ENCODE measurements at places on chromosomes 2 and 18.

GRCh38 chr18:11906176-11906575 lies 1.9 kb downstream of the MPPE1 start:
- no peak for DNase-seq

GRCh38 chr2:239821694-239822075 lies 203.5 kb downstream of the NDUFA10 start:
- no peak for DNase-seq

GRCh38 chr2:181973171-181973783 lies 12.4 kb upstream of the PPP1R1C start:
- no peak for DNase-seq

GRCh38 chr2:182887753-182888415 lies 21.4 kb upstream of the FRZB start:
- no peak for DNase-seq

GRCh38 chr2:143258126-143258892 lies 129.1 kb downstream of the ARHGAP15 start:
- no peak for DNase-seq

DNA sequence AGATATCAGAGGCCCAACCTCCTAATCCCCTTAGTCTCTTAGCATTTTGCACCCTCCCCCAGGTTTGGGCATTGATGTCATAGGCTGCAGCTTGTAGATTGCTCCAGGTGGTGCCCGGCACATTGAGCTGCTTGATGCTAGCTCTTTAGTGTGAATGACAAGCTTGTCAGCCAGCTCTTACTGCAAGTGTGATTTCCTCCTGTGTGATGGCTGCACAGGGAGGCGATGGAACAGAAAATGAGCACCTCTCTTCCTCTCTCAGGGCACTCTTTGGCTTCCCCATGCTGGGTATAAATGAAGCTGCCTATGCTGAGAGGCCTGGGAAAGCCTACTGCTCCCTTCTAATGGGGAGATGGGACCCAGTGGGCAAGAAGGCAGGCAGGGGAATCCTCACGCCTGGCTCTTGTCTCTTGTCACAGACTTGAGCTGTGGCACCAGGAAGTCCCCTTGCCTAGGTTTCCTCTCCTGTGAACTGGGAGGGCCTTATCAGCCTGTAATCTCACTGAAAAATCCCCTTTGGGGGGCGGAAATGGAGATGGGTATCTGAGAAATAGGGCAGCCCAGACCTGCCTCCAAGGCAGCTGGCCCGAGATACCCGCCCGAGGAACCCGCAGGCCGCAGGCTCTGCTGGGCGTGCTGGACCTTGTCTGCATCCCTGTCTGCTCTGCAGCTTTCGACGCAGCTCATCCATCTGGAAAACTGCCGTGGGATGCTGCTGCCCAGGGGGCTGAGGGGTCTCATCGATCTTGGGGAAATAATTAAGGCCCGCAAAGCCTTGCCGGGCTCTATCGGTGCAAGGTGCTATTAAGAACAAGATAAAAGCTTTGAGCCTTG lies 163.5 kb upstream of the CXCR4 start:
- DNase-seq = peak; percentile 18

- DNase-seq = no peak
Observed at GRCh38 chr2:38505779-38506178, 96.9 kb downstream of the HNRNPLL start.

GRCh38 chr2:79799729-79800128 lies 286.9 kb downstream of the CTNNA2 start:
- DNase-seq = no peak

DNA sequence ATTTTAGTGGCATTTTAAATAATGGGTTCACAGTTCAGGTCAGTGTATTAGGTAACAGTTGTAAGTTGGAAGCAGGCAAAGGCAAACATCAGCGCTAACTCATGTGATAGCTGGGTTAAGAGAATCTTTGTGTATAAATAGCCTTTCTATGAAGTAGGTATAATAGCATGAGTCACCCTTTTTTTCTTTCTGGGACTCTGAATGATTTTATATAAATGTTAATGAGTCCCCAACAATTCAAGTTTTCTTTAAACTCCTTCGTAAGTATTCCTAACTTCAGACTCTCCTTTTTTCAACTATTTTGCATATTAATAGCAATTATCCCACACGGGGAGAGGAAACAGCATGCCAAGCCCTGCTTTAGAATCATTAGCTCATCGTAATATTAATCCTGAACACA lies 384.3 kb downstream of the PIK3C3 start:
- DNase-seq = no peak

- DNase-seq = no peak
Observed at GRCh38 chr18:74291472-74291770, 342 bp downstream of the CYB5A start.

DNA sequence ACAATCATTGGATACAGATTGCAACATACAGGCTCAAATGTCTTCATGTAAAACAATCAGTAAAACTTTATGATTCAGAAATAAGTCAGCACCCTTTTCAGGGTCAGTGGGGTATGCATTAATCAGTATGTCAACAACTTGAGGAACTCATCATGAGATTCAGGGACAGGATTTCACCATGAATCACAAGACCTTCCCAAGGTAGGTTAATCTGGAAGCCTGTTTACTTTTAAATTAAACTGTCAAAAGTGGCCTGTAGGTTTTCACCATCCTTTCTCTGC lies 104.8 kb downstream of the SP100 start:
- DNase-seq = no peak

DNA sequence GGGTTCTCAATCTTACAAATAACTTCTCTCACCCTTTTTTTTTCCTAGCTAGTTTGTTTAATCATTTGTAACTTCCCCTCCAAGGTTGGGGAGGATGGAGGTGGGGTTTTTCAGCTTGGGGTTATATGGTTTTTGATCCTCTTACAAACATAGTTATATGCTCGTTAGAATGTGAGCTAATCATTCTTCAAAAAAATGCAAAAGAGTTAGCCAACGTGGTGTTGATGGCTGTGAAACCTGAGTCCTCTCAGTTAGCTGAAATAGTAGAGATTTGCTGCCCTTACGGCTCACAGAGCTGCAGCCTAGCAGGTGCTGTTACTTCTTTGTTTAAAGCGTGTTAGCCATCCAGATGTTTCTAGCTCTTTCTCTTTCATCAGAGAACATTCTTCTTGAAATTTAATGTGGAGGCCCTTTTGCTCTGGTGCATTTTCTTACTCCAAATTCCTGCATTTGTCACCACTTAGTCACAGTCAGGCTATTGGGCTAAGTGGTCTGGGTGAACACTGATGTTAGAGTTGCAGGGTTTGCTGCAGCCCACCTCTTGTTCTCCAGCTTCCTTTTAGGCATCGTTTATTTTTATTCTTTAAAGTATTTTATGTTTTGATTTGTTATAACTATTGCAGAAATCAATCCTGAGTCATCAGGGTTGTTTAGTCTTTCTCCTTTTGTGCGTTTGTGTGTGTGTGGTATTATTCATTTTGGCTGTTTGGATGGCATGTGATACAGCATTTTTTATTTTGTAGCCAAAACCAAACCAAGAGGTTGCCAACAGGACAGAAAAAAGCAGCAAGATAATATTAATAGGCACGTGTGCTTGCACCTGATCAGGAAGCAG lies 41.1 kb downstream of the LIMS1 start:
- no peak for DNase-seq

DNA sequence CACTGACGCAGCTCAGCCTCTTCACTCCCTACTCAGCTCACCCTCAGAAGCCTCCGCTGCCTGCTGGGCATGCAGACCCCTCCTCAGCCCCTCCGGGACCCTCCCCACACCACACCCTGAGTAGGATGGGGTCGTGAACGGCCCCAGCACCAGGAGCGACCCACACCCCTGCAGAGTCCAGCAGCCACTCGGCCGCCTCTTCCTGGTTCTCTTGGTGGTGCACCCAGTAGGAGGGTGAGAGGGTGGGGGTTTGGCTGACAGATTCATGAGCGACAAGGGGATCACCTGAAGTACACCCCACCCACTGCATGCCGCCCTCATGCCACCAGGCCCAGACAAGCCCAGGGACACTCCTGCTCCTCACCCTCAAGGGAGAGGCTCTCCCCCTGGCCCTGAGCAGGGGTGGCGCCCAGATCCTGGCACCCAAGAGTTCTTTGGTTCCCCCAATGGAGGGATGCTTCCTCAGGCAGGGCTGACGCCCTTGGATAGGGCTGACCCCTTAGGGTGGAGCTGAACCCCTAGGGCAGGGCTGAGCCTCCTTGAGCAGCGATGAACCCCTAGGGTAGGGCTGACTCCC lies 76.6 kb upstream of the GPC1 start:
- DNase-seq = no peak

DNA sequence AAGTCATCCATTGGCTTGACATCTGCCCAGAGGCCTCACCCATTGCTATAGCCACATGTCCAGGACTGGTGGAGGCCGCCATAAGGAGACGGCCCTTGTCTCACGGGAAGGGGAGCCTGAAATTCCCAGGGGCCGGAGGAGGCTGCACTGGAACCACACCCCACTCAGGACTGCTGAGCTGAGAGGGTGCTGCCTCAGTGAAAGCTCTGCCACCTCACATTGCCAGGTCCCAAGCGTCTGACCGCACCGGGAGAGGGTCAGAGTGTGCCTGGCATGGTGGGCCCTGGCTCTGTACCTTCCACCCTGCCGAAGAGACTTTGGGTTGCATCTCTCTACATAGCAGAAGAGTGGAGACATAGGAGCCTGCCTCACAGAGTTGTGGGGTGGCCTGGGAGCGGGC lies 134.1 kb upstream of the GLI2 start:
- no peak for DNase-seq

DNA sequence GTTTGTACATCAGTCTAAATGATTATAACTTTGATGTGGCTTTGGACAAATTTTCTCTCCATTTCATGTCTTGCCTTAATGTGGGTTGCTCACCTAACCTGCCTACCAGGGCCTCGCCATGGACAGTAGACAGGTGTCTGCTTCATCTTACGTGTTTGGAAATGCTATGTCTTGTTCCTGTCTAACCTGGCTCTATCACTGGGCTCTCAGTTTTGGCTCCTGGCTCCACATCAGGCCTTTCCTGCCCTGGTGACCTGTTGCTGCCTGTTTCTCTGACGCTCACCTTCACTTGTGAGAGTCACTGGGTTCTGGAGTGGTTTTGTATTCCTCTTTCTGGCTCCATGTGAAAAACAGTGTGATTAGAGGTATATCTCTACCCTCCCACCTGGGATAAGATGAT lies 65.9 kb downstream of the PHLPP1 start:
- DNase-seq = no peak

DNA sequence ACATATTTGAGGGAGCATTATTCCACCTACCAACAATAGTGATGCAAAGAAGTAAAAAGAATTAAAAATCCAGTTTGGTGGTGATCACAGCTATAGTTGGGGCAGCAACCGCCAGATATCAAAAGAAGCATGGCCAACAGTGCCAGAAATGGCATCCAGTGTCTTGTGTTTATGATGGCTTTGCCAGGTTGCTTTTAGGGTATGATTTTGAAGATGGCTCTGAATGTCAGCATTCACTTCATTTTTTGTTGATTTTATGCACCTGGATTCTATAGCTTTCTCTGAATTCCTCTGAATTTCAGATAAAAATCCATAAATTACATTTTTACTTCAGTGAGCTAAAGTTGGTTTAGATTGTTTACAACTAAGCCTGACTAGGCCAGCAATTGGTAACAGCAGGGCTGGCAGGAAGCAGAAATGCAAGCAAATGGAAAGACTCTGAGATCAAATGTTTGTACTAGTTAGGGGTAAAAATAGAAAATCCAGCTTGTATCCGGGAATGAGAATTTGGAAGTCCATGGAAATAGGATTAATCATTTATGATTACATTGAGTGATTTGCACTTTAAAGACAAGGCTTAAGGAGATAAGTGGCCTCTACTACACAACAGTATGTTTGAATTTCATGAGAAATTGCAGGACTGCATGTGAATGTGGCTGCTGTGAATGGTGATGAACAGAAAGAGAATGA lies 40.4 kb downstream of the COL3A1 start:
- no peak for DNase-seq

GRCh38 chr2:41784496-41784895 lies 263.3 kb upstream of the PKDCC start:
- DNase-seq = no peak

DNA sequence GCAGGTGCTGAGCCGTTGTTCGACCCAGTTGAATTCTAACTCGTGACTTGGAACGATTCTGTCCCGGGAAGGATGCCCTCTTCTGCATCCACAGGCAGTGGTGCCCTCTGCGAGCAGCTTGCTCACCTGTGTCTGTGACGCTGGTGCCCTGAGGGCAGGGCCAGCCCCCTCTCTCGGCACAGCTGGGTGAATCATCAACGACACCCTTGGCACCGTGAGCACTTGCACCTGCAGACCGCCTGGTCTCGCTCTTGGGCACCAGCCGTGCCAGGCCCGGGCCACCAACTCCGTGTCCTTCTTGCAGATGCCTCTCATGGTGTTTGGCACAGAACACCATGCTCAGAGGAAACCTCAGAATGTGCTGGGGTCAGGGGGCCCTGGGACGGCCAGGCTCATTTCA lies 75.0 kb downstream of the SLC66A2 start:
- no peak for DNase-seq

- no peak for DNase-seq
Observed at GRCh38 chr2:202290970-202291369, 25.4 kb downstream of the NOP58 start.

- no peak for DNase-seq
Observed at GRCh38 chr2:39484620-39485495, 47.8 kb upstream of the MAP4K3 start.

DNA sequence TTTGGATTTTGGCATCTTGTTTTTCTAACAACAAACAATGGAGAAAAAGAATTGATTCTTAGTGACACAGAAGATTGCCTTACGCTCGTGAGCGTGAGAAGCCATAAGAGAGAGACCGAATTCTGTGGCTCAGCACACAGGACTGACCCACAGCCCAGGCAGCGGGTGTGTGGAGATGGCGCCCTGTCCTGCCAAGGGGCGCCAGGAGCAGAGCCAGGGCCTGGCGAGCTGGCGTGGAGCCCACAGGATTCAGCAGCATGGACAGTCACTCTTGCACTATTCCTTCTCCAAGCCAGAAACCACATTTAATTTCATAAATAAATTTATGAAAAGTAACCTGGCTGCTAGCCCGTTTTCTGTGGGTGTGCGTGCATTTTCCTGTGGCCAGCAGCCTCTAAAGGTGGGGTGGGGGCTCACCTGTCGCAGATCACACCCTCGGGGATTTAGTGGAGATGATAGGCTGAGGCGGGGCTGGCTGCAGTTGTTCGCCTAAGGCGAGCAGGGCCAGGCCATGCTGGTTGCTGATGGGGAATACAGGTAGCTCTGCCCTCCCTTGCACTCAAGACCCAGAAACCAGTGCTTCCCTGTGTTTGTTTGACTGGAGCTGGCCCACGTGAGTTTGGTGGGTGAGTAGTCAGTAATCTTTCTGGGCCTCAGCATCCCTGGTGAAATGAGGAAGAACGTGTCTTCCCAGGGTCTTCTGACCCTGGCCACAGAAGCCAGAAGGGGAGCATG lies 46.2 kb downstream of the FAM168B start:
- DNase-seq = no peak

DNA sequence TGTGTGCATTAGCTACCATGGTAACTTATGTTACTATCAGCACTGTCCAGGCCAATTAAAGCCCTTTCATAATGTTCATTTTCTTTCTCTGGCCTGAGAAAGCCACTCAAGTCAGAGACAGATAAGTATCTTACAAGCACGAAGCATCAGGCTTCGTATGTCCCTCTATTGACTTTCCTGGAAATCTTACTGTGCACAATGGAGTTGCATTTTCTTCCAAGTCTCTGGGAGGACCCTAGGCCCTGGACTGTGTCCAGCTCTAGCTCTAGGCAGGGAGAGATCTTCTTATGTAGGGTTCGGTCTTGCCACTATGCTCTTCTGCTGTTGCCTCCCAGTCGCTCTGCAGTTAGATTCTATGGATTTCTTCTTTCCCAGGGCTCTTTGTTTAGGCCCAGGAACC lies 40.0 kb upstream of the ITGA6 start:
- no peak for DNase-seq

All from stimulated activated CD8-positive, alpha-beta memory T cell treated with anti-CD3 and anti-CD28 coated beads, Interleukin-4, amount 100 ng/mL, for 1 hour (primary cell).